ENCODE measurements at places on chromosomes 11 and 22.

GRCh38 chr11:37497326-37497725, 899.3 kb upstream of the RAG2 start:
- DNase-seq: no peak

DNA sequence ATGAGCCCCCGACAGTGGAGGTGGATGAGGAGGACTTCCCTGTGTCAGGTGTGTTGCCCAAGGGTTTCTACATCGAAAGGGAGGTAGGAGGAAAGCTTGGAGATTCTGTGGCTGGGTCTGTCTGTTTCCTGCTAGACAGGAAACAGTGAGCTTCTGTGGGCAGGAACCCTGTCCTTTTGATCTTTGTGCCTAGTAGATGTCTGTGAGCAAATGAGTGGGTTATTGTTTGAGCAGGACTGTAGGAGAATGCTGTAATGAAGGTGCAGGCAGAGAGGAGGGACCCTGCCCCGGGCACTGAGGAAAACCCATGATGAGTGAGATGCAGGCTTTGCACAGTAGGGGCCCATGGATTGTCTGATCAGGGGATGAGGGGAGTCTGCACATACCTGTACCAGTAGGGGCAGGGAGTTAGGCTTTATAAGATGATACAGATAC, 14.0 kb downstream of the USP35 start:
- DNase-seq: no peak

DNA sequence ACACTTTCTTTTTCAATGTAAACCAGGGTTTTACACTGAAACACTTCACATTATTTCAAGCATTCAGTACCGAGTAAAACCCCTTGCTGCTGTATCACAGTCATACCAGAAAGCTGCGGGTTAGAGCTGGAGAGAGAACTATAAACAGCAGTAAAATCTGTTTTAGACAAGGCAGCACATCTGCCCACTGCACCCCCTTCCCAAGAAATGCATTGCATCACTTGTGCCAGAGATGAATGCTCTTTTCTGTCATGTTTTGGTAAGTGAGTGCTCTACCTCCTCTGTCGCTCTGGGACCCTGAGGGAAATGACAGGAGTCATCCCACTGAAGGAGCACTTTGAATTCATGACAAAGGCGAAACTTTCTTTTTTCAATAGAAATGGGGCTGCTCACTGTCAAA, 107.2 kb downstream of the MAML2 start:
- DNase-seq: peak; percentile 54

- no peak for DNase-seq
Observed at GRCh38 chr22:41907436-41908401, 7.2 kb downstream of the SHISA8 start.

DNA sequence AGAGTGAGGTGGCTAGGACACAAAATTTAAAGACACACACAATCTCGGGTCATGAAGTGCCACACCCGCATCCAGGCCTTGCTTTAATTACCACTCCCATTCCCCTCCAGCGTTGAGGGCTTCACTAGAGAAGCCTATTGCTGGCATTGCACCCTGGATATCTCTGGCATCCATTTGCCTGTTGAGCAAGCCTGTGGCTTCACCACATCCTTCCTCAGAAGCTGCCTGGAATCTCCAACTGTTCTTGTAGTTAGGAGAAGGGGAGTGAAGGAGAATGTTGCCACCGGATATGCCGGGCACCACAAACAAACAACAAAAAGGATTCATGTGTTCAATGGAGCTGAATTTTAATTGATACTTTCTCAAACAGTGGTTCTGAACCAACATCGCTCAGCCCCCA, 34.4 kb upstream of the RCN1 start:
- DNase-seq: no peak

DNA sequence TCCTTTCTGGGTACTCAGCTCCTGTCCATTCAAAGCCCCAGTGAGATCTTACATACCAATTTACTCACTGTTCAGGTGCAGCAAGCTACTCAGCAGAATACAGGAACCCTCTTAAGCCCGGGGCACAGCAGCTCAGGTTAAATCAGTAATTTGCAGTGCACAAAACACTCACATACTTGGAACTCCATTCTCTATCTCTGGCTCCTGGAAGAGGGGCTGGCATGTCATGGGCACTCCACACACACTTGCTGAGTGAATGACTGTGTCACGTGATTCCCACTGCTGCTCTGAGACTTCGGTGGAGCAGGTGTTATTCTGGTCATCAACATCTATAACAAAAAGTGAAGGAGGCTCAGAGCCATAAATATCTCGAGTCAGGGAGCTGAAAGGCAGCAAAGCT, 157.3 kb upstream of the BDNF start:
- DNase-seq: no peak

- no peak for DNase-seq
Observed at GRCh38 chr11:121367844-121368225, 75.3 kb downstream of the SC5D start.

GRCh38 chr11:114562166-114562916, 2.7 kb upstream of the NXPE1 start:
- DNase-seq: no peak

GRCh38 chr11:101435408-101435973, 148.3 kb downstream of the TRPC6 start:
- DNase-seq: no peak

GRCh38 chr22:27800250-27801201, 1.0 kb downstream of the MN1 start:
- no peak for DNase-seq

DNA sequence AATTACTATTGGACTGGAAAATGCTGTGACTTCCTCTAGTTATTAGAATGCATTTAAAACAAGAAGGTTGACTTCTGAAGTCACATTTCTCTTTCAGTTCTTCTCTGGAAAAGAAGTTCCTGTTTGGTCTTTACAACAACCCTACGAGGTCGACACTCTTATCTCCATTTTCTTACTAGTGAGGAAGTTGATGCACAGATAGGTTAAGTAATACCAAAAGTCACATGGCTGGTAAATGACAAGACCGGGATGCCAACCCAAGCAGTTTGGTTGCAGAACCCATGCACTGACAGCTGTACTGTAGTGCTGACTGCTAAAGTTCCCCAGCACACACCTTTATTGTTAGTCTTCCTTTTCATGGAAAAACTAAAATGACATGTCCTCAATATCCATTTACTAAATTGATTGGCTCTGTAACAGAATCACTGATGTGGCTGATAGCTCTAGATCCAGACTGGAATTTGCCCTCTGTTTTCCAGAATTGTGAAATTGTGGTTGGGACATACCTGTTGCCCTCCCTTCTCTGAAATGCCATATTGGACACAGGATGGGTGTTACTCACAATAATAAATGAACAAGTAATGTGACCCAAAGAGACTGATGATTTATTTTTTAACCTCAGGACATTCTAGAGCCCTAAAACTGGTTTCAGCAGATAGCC, 9.4 kb upstream of the TECTA start:
- DNase-seq: no peak

GRCh38 chr11:102449651-102450570, 2.7 kb downstream of the TMEM123 start:
- DNase-seq: no peak

- no peak for DNase-seq
Observed at GRCh38 chr11:2951231-2952110, 22.3 kb upstream of the PHLDA2 start.

- no peak for DNase-seq
Observed at GRCh38 chr11:129592191-129592590, 216.5 kb downstream of the BARX2 start.

- DNase-seq: no peak
Observed at GRCh38 chr22:17706947-17707346, 67.3 kb downstream of the BID start.

DNA sequence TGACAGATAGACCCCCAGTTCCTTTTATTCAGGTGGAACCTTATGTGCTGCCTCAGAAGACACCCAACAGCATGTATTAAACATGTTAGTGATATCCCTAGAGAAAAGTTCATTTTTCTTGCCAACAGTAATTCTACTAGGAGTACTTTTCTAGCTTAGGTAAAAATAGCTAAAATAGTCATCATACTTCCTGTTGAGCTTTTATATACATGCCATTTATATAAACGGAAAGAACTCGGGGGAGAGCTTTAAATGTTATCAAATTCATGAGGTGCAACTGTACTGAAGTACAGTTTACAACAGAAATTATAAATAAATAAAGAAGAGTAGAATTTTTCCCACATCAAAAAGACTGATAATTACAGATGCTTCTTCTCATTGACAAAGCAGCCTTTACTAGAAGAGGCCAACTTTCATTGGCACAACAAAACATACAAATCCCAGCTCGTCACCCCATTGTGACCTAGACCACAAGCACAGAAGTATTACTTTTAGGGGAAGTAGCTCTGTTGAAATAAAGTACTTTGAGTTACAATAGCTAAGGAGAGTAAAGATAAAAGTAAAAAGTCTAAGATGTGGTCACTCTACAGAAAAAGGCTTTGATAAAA, 59.1 kb upstream of the POU2AF2 start:
- DNase-seq: no peak

DNA sequence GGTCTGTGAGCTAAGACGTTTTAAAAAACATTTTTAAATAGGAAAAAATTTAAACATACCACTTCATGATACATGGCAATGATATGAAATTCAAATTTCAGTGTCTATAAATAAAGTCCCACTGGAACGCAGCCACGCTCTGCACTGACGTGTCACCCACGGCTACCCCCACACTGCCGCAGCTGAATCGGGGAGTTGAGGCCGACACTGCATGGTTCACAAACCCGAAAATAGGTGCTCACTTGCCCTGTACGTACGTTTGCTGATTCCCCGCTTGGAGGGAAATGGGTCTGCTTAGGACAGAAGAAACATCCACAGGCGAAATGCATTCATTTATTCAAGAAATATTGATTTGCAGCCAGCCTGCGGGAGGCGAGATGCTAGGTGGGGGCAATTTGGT, 1342.3 kb downstream of the TBC1D22A start:
- DNase-seq: no peak

DNA sequence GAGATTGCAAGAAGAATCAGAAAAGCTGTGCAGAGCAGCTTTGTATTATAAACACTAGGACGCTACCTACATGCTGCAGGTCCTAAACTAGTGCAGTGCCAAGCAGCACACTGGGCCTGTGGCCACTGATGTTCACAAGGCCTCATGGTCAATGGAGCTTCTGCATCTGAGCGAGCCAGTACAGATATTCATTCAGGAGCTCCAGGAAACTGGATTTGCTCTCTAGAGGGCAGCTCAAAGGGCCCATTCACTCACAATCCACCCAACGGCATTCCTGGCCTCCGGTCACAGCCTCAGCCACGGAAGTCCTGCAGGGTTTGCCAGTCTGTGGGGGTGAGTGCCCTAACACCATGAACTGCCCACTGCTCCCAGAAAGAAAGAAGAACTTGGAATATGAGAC, 5.8 kb upstream of the TBC1D10A start:
- no peak for DNase-seq

GRCh38 chr11:34359548-34359891, 1.7 kb upstream of the ABTB2 start:
- no peak for DNase-seq
